Skin of body (tissue), 3 donors: ENCODE measurements at places on chromosomes 3 and 15.

DNA sequence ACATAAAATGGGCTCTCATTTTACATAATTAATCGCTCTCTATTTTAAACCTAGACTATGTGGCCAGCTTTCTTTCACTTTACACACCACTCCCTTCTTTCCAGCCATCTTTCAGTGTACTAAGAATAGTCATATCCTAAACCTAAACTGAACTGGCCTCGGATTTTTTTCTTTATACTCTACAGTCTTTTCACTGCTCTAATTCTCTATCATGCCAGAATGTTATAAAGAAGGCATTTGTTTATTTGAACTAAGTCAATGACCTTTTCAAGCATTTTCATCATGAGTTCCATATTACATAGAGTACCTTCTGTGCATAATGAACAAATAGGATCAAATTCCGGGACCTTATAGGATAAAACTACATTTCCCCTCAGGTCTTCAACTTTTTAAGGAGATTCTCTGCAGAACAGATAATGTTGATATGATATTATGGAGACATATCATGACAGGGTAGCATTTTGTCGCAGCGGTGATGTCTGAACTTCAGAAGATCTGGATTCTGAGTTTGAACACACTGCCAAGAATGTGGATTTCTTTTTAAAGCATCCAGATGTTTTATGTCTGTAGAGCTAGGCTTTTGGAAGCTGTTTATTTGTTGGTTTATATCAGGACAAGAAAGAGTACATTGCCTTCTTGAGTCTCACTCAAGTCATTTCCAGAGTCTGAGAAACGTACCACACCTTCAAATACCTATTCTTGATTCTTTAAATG, 1047.3 kb downstream of the MCTP2 start:
- no peak for DNase-seq

DNA sequence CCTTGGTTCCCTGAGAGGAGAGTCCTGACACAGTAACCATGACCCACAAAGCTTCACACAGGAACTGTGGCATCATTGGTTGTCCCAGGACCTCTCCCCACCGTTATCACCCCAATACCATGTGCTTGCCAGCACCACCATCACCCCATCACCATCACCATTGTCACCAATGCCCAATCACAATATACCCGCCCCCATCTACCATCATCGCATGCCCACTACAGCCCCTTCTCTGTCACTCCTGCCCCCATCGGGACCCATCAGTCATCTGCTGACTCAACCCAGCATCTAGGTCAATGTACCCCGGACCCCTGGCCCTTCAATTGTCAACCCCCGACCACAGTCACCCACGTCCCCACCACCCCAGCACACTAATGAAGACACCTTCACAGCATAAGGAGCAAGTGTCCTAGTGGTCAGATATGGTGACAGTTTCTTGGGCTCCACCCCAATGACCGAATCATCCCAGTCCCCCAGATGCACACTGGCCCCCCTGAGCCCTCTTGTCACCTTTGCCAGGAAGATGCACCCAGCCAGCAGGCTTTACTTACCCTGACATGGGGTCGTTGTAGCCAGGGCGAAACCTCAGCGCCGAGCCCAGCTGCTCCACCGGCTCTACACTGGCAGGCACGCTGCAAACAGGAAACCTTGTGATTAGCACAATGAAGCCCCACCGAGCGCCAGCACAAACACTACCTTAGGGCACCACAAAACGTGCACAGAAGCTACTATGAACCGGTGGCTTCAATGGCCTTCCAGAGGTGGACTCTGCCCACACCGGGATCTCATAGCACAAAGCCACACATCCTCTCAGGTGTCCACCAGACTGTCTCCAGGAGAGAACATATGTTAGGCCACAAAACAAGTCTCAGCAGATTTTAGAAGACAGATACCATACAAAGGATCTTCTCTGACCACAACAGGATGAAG, 25.1 kb downstream of the SHISA5 start:
- DNase-seq, result no peak

- DNase-seq, result no peak
Measured at GRCh38 chr15:60328852-60329443, 68.8 kb downstream of the ANXA2 start.

DNA sequence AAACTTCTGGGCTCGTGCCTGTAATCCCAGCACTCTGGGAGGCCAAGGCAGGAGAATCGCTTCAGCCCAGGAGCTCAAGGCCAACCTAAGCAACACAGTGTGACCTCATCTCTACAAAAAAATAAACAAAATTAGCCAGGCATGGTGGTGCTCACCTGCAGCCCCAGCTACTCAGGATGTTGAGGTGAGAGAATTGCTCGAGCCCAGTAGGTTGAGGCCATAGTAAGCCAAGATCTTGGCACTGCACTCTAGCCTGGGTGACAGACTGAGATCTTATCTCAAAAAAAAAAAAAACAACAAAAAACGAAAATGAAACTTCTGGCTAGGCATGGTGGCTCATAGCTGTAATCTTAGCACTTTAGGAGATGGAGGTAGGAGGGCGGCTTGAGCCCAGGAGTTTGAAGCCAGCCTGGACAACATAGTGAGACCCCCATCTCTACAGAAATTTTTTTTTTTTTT, 53.7 kb downstream of the PIK3CB start:
- no peak for DNase-seq

- peak; percentile 17 for DNase-seq
Measured at GRCh38 chr3:160707187-160707794, 30.3 kb downstream of the ARL14 start.

DNA sequence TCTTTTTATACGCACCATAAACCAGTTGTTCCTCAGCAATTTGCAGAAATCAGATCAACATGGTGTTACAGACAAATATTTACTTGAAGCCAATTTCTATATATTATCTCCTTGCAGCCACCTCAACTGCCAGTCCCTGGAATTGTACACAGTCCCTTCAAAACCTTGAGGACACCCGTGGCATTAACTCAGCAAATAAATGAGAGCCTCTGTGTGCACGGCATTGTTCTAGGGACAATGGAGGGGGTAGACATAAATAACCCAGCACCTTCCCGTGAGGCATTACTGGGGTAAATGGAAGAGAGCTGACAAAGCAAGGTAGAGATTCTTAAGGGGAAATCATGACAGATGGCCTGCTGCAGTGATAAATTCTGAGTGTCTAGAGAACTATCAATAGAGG, 12.5 kb downstream of the TM2D3 start:
- DNase-seq, result no peak

DNA sequence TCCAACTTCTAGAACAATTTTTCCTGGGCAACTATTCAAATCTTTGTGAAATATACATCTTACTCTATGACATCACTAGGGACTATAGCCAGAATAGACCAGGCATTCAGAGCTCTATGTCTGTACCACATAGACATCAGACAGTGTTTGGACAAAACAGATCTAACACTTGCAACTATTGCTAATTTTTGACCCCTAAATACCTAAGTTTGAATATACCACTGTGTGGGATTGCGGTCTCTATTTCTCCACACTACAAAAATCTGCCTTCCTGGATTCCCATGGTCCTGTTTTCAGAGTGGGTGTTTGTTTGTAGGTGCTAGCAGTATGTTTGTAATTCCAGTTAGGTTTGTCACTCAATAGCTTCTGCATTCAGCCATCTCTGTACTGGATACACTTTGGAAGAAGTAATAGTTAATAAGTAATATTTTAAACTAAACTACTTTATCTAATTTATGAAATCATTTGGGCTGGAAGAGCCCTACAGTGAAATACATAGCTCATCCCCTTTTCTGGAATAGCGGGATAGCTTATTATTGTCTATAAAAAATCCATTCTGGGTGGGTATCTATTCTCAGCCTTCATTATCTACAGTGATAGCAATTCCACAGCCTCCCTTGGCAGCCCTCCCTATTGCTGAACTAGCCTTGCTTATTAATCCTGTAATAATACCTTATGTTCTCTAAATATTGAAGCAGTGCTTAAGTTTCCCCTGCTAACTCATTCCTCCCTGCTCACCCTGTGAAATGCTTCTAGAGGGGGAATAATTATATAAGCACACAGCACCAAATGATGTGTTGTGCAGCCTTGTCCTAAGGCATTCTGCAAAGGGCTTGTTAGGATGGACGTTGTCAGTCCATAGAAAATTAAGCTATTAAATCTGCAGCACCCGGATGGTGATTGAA, 49.4 kb downstream of the RBMS3 start:
- no peak for DNase-seq

GRCh38 chr3:145760036-145760435, 400.9 kb downstream of the PLOD2 start:
- no peak for DNase-seq

DNA sequence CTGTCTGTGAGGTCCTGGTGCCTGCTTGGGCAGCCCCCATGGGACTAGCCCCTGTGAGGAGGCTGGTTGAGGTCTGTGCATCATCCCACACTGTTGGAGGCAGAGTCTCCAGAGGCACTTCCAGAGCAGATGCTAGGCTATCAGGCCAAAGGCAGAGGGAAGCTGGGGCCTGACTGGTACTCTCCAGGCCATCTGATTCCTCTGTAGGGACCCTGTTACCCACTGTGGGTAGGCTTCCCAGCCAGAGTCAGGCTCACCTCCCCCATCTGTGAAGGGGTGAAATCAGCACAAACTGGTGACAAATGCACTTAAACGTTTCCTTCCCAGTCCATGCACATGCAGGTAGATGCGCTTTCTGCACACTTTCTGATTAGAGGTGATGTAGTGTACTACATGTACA, 212.6 kb upstream of the TOPAZ1 start:
- no peak for DNase-seq

GRCh38 chr3:144466114-144466513, 494.5 kb downstream of the DIPK2A start:
- no peak for DNase-seq

DNA sequence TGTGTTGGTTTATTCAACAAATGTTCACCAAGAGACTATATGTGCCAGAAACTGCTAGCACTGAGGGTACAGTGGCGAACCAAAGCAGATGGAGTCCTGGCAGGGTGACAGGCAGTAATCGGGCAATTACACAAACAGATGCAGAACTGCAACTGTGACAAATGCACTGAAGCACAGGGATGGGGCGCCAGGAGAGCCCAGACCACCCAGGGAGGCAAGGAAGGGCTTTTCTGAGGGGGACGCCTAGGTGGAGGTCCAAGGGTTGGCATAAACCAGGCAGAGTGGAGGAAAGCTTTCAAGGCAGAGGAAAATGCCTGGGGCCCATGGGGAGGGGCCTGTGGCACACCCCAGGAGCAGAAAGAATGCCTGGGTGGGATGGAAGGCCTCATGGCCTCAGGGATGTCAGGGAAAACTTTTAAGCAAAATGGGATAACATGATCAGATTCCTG, 5.5 kb downstream of the DIS3L start:
- DNase-seq, result peak; percentile 66

GRCh38 chr3:34207806-34208205, 409.4 kb downstream of the PDCD6IP start:
- no peak for DNase-seq

DNA sequence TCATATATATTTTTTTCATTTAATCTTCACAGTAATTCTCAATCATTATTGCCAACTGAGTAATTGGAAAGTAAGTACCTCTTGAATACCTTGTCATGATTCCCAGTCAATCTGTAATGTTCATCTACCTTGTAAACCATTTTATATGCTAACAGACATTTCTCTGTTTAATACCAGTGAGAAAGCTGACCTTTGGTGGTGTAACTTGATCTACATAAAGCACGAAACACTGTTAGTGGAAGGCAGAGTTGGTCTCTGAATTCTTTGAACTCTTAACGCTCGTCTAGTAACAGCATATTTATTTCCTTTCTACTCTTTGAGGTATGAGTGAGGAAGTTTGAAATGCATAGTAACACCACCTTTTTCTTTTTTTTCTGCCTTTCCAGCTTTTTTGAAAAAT, 59.5 kb downstream of the SLC25A26 start:
- DNase-seq, result no peak

DNA sequence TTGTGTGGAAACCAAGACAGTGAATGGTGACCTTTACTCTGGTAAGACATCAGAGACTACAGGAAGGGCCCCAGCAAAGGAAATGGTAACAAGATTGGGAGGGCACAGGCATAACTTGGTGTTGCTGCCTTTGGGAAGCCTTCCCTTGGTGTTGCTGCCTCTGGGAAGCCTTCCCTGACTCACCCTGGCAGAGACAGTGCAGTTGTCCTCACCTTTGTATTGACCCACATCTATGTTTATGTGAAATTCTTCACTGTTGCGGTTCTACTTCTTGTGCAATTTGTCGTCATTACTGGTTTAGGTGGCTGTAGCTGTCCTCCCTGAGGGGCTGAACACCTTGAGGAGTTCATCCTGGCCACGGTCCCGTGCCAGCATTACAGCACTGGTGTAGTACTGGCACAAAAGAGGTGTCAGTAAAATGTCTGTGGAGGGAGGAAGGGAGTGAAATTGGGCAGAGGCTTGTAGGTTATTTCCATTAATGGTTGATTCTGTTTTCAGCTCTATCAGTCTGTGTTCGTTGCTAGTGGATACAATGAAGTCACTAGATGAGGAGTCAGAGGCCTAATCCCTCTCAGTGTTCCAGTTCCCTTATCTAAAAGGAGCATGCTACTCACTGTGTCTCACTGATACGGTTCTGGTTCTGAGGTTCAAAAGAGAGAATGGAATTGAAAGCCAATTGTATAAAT, 21.6 kb downstream of the IFT122 start:
- no peak for DNase-seq

GRCh38 chr3:34157491-34157890, 359.1 kb downstream of the PDCD6IP start:
- no peak for DNase-seq
